ENCODE measurements at places on chromosomes 5 and 9. TPM values are rescaled to one million over a fixed set of nuclear protein-coding genes. Genes with fewer than 3 reads are reported as not detected.

DNA sequence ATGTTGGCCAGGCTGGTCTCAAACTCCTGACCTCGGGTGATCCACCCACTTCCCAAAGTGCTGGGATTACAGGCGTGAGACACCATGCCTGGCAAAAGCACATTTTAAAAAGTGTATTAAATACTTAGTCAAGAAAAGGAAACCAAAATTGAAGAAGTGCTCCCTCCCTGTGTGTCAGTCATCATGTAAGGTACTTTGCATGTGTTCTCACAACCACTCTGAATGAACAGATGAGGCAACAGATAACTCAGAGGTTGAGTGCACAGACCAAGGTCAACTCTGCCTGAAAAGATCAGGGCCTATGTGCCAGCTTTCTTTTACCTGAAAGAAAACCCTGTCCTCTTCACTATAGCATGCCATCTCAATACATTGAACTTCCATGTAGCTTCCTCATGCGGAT lies 289.7 kb downstream of the MRPS30 start:
- no peak for DNase-seq

DNA sequence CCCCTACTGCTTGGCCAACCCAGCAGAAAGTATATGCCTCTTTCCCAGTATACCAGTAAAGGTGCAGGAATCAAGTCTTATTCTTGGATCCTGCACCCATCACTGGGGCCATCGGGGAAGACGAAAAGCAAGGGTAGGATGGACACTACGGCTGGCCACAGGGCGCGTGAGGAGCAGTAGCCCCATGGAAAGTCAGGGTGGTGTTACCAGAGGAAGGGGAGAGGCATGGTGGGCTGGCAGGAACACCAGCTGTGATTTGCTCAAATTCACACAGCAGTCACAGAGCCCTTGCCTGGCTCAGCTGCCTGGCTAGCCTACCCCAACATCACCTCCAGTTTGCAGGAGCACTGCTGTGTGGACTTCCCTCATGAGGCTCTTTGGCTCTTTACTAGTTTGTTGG lies 34.5 kb upstream of the SAP30L start:
- DNase-seq: no peak

DNA sequence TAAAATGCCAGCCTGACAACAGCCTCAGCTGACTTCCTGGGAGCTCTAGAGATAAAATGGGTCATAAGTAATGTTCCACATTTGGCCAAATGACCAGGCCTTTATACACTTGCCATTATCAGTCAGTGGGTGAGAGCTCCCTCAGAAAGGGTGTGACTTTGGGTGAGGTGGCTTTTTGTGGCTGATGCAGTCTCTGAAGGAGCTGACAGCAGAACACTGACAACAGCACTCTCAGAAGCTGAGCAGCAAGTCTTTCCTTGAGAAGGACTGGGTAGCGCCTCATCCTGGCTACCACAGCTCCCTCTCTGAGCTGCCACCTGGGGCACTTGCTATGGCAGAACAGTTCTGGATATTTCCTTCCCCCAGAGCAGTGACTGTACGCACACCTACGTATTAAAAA lies 22.0 kb upstream of the GNAQ start:
- DNase-seq: no peak

DNA sequence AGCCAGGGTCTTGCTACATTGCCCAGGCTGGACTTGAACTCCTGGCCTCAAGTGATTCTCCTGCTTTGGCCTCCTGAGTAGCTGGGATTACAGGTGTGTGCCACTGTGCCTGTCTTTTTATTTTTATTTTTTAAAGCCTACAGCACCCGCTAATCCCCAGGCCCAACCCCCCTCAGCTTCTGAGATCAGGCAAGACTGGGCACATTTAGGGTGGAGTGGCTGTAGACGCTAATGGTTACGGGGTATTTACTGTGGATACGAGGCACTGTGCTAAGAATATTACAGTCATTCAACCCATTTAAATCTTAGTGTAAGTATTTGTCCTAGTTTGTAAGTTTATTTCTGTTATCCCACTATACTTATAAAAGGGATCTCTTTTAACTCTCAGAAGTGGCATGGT lies 175.2 kb downstream of the FANCC start:
- no peak for DNase-seq

- peak; percentile 85 for DNase-seq
Observed at GRCh38 chr9:128902351-128903078, 18.3 kb upstream of the PHYHD1 start.

Gene F12
- polyA plus RNA-seq: 1.4 TPM
